GM12864 (cell line): ENCODE measurements at places on chromosomes 12 and 14.

- DNase-seq = no peak
Observed at GRCh38 chr12:10082117-10082874, 16.5 kb downstream of the CLEC1A start.

DNA sequence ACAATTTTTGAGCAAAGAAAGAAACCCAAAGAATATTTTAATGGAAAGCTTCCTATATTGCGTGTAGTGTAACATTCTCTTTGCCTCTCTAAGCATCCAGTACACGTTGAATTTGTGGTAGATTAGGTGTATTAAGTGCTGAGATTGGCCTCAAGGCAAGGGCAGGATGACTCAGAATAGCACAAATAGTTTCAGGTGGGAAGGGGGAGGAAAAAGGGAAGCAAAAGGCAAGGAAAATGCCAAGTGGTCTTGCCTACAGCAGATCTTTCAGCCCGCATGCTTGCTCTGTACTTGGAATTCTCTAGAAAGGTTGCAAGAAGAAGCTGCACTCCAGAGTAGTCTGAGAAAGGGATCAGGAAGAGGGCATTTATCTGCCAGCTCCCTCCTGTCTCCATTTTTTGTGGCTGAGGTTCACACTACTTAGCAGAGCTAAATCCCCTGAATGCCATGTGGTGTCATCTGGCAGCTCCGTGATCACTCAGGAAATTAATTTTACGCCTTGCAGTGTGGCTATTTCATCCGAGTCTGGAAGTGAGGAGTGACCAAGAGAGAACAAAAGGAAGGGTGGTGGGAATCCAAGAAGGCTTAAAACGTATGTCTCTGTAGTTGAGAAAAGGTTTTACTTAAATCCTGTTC is 28.5 kb downstream of the CDKN1B start:
- no peak for DNase-seq

GRCh38 chr14:32667791-32668190 is 270.9 kb upstream of the NPAS3 start:
- DNase-seq = no peak

- DNase-seq = no peak
Observed at GRCh38 chr12:124332058-124332672, 37.3 kb downstream of the RFLNA start.

DNA sequence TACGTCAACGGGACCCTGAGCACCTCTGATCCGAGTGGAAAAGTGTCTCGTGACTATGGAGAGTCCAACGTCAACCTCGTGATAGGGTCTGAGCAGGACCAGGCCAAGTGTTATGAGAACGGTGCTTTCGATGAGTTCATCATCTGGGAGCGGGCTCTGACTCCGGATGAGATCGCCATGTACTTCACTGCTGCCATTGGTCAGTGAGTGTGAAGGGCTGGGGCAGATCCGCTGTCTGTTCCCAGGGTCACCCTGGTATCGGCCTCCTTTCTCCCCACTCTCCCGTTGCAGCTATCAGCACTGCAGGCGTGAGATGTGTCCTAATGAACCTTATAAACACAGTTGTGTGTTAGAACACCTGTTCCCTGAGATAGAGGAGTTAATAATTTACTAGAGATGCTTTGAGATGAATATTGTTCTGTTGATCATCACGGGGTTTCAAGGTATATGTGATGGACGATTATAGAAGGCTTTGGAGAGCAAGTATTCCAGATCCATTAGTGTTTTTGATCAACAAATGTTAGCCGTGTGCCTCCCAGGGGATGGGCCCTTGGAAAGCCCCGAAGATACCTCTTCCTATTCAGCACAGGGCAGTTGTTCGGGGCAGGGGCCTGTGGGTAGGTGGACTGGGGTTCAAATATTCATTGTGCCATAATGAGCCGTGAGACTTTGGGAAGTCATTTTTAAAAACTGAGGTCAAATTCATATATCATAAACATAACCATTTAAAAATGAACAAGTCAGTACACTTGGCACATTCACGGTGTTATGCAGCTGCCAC is 33.6 kb downstream of the ADGRD1 start:
- DNase-seq = no peak

GRCh38 chr12:102503056-102503681 is 22.8 kb upstream of the IGF1 start:
- no peak for DNase-seq

DNA sequence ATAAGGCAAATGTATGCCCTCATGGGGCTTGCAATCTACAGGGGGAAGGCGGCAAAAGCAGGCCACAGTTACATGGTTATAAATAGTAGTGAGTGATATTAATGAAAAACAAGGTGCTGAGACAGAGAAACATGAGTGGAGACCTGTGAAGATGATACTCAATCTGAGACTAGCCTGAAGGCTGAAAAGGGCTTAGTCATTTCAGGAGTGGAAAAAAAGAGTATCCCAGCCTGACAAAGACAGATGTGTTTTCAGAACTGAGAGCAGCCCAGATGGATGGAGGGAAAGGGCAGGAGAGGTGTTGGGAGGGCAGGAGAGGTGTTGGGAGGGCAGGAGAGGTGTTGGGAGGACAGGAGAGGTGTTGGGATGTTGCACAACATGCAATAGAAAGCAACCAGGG is 181.9 kb downstream of the C12orf42 start:
- no peak for DNase-seq

- no peak for DNase-seq
Observed at GRCh38 chr14:68463299-68463698, 329.6 kb downstream of the ZFP36L1 start.

DNA sequence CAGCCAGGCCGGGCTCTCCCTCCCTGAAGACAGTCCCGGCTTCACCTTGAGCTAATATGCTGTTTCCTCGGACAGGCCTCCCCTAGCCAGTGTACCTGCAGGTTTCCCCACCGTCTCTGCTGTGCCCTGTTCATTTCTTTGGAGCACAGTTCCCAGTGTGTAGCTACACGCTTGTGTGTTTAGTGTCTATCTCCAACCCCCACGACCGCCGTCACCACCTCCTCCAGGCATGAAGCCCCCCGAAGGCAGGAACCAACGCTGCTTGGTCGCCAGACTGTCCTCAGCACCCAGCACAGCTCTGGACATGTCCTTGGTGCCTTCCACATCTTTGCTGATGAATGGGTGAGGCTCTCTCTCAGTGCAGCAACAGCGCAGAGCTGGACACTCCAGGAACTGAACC is 26.2 kb upstream of the PLEKHG6 start:
- DNase-seq = no peak

- no peak for DNase-seq
Observed at GRCh38 chr12:56190695-56191155, 1.4 kb upstream of the SMARCC2 start.

GRCh38 chr14:61582815-61583214 is 112.5 kb upstream of the HIF1A start:
- DNase-seq = no peak

DNA sequence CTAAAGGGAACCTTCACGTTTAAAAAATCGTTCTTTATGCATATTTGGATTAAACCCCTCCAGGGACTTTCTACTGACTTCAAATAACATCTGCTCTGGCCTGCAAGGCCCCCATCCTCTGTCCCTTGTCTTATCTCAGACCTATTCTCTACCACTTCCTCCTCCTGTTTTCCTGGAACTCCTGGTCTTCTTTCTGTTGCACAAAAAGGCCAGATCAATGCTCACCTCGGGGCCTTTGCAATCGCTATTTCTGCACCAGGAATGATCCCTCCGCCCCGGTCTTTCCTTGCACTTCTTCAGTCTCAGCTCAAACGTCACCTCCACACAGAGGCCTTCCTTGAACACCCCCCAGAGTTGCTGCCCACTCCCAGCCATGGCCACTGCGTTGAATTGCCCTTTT is 57.6 kb upstream of the BEGAIN start:
- no peak for DNase-seq

- no peak for DNase-seq
Observed at GRCh38 chr14:79585845-79586244, 625.5 kb downstream of the DIO2 start.

DNA sequence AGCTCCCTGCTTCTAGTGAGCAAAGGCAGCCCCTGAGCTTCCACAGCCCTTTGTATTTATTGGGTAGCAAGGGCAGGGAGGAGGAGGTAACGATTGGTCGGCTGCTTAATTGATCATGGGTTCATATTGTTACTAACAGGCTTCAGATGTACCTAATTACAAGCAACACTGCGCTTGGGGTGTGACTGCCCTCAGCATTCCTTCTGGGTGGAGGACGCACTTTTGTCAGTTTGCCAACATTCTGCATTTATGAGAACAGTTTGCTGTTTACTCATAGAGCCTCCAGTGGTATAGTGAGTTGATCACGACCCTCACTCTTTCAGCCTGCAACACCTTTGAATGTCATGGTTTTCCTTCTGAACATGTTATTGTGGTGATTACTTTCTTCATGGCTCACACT is 9.6 kb downstream of the TSHR start:
- DNase-seq = no peak

DNA sequence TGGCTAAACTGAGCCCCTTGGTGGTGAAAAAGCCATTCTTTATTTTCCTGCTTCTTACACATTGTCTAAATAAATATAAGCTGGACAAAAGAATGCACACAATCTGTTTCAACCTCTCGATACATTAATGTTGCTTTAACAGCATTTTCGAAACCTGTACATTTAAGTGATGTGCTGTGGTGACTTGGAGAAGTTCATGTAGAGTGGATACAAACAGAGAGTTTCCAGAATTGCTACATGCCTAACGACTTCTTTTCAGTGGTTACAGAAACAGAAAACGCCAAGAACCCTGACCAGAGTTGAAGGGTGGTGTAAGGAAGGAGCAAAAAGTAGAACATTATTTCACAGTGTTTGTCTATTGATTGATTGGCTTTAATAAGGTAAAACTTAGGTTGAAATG is 500.9 kb downstream of the SLC16A7 start:
- no peak for DNase-seq

DNA sequence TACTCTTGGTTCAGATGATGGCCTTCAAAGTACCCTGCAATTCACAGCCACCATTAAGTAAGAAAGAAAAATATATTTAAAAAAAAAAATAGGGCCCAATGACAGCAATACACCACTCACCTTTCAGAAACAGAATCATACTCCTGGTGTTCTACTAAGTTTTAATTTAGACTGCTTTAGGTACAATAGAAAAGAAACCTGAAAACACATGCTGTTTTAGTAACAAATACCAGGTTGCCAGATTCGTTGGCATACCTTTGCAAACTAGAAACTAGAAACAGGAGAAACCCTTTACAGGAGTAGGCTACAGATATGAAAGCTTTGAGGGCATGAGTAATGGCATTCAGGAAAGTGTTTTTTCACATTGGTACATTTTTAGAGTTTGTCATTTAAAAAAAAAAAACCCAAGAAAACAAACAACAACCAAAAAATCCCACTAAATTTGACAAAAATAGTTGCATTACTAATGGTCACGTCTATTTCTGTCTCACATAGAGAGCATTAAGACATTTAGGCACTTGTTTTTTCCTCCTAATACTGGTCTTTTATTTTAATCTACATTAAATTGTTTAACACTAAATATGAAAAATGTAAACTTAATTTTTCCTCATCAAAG is 4.0 kb downstream of the SIX1 start:
- DNase-seq = no peak

DNA sequence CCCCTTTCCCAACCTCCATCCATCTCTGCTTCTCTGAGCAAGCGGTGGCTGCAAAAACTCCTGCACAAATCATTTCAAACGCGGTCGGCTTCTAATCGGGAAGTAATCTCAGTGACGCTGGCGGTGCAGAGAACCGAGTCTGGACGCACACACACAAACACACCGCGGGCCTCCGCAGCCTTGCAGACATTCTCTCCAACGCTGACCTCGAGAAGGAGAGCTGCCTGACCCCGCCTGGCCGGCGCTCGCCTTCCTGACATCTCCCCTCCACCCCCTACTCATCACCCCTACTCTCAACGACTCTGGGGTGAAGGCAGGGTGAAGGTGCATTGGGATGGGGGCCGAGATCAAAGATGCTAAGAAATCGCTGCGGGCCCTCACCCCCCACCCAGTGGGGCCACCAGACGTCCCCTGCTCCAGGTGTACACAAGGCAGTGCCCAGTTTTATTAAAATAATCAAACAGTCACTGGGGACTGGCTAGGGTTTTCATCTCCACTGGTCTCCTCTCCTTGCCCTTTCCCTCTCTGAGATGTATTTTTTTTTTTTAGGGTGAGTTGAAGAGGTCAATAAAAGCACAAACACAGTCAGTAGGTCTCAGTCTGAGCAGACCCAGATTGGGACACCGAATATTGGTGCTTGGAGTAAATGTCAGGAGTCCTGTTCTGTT is 506 bp upstream of the TBX5 start:
- no peak for DNase-seq

DNA sequence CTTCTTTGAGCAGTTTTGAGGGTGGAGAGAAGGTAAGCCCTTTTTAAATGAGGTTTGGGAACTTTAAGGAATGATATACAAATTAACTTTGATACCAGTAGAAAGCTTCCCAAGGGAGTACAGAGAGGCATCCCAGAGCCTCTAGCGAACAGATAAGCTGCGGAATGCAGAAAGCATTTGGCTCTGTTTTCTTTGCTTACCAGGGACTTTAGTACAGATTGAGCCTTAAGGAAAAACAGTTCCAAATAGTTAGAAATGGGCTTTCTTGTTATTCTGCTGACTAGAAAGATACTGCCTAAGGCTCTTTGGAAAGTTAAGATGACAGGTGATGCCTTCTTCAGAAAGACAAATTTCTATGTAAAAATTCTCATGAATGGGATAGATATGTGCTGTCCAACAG is 261.7 kb upstream of the FOXN3 start:
- DNase-seq = no peak

DNA sequence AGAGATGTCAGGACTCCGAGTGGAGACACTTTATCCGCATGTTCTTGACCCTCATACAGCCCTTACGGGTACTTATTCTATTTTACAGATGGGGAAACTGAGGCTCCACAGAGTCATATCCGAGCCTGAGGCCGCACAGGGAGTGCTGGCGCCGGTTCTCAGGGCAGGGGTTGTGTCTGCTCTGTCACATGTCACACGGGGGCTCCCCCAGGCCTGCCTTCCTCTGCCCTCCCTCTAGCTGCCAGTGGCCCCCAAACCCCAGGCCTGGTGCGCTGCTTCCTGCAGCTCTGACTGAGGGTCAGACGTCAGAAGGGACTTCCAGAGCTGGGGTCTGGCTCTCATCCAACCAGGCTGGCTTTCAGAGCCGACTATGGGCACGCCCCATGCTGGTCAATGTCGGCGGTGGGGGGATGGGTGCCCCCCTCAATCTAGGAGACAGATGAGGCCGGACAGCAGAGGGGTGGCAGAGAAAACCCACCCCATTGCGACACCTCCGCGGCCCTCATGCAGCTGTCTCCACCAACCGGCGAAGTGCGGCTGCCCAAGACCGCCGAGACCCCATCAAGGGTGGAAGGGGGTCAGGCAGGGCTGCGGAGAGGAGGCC is 811 bp upstream of the INF2 start:
- DNase-seq = no peak

- DNase-seq = no peak
Observed at GRCh38 chr12:69822201-69822860, 2.7 kb upstream of the MYRFL start.
